Endodermal cell (in vitro differentiated cells): ENCODE measurements at places on chromosomes 11 and 22.

GRCh38 chr22:43239956-43240355 lies 53.0 kb upstream of the TTLL12 start:
- DNase-seq, result no peak

- peak; percentile 97 for DNase-seq
These were observed 23.4 kb downstream of the ARFGAP2 start for GRCh38 chr11:47152953-47153950.

GRCh38 chr11:130816546-130817329 lies 99.5 kb downstream of the SNX19 start:
- DNase-seq, result no peak

DNA sequence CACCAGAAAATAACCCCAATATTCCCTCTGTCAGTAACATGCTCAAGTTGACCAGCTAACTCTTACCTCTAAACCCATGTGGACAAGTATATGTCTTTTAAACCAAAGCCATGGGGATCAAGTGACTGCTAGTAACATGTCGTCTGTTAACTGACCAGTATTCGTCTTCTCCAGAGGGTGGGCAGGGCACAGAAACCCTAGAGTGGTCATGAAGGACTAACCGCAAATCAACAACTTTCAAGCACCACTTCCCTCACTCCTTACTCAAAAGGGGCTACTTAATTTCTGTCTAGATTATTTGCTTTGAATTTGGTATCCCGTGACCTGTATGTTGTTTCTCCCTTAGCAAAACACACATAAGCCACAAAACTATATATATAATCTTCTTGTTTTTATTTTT lies 293.2 kb downstream of the SWAP70 start:
- DNase-seq, result no peak

DNA sequence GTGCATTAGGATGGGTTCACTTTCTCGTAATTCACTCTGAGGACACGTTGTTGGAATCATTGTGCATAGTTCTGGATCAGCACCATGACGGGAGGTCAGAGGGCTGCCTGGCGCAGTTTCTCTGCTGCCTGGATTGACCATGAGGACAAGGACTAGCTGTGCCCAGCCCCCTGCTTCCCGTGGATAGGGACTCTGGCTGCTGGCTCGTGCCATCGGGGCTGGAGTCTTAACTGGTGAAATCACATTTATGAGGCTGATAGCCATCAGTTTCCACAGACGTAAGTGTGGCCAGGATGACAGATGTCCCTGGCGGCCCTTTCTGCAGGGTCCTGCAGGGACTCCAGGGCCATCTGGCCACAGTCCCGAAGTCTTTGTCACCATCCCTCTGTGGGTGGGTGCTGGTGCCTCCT lies 24.1 kb upstream of the GRAMD4 start:
- DNase-seq, result no peak

DNA sequence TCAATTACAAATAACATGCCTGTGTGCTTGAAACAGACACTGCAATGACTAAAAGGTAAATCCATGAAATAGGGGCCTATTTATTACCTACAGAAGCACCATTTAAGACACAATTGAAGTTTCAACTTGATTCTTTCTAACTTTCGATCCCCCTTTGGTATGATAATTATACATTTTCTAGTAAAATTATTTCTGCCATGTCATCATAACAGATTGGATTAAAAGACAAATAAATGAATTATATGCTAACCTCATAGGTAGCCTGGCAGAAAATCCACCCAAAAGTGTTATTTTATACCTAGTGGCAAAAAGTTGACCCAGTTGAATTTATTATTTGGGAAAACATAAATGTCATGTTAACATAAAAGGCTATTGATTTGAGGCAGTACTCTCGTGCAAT lies 241.1 kb downstream of the RAB38 start:
- no peak for DNase-seq

DNA sequence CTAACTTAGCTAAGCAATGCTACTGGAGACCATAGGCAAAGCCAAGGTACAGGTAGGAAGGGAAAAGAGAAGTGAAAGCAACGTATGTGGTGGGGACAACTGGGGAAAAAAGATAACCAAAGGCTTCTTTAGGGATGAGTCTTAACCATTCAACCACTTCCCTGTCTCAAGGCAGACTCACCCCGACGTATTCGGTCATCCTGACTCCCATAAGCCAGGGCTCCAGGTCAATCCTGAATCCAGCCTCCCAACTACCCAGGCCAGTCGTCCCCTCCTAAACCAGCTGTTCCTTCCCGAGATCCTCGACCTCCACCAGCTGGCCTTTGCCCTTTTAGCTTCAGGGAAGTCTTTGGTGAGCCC lies 330 bp downstream of the ACP2 start:
- no peak for DNase-seq

DNA sequence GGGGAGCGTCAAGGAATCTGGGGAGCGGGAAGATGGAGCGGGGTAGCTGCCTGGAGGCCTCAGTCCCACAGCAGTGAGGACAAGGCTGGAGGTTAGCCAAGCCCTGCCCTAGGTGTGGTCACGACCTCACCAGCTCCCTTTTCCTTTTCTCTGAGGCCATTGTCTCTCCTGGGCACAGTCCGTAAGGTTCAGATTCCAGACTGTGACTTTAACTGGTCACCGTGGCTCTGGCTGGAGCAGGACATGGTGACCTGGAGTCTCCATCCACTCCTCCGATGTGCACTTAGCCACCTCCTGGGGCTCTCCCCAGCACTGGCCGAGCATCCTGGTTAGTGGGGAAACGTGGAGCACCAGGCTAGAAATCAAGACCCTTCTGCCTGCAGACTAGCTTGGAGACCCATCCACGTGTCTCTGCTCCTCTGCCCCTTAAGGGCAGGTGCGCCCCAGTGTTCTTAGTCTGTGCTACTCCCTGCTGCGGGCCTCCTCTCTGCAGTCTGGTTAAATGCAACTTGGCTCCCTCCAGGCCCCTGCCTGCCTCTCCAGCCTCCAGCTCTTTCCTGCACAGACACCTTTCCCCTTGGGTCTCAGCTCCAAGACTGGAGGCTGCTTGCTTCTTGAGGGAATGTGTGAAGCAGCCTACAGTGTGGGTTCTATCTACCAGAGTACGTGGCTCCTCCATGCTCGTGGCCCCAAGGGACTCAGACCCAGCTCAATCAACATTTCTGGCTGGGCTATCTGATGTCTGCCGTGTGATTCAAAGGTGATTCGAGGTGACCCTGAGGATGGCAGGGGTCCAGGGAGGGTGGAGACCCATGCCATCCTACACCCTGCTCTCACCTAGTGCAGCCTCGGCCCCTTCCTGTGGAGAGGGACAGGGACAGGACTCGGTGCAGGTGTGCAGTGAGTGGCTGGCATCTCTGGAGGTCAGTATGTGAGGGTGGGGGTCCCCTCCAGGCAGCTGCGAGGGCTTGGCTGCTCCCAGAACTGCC lies 5.2 kb downstream of the SLC25A1 start:
- no peak for DNase-seq

DNA sequence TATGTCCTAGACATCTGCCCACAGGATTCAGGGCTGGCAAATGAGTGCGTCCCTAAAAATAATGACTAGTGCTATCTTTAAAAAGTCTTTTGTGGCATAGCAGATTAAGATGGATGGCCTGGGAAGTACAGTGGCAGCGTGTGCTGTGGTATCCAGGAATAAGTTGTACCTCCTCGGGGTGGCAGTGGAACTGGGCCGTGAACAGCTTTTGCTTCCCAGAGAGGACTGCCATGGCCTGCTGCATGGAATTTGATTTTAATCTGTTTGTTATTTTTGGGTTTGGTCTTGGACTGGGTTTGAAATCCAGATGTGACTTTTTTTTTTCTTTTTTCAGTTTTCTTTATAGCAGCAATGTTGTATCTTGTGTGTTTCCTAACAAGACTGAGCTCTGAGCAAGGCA lies 71.3 kb upstream of the PARVG start:
- no peak for DNase-seq

GRCh38 chr22:20576445-20576816 lies 69.0 kb downstream of the MED15 start:
- no peak for DNase-seq

DNA sequence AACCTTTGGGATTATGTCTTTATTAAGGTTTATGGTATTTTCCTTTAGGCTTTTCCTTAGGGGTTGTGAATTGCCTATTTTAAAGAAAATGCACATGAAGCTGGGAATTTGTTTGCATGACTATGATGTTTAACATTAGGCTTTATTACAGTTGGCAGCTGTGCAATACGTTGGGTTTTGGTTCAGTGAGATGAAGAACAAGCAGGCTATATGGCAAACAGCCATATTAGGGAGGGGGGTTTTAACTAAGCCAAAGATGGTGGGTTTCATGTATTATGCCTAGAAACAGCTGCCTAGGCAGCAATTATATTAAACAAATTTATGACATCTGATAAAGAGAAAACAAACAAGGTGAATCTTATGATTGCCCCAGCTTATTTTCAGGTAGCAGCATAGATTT lies 880.8 kb downstream of the FAM181B start:
- DNase-seq, result no peak

GRCh38 chr11:68583041-68583446 lies 101.3 kb upstream of the GAL start:
- no peak for DNase-seq

- peak; percentile 39 for DNase-seq
These were observed 153.6 kb downstream of the SNX19 start for GRCh38 chr11:130762638-130763037.

- DNase-seq, result peak; percentile 91
These were observed 209.5 kb downstream of the NTM start for GRCh38 chr11:131579932-131580387.

- peak; percentile 34 for DNase-seq
These were observed 25.5 kb upstream of the RFPL3 start for GRCh38 chr22:32331918-32332725.

GRCh38 chr11:126764231-126764630 lies 236.3 kb downstream of the KIRREL3 start:
- no peak for DNase-seq

DNA sequence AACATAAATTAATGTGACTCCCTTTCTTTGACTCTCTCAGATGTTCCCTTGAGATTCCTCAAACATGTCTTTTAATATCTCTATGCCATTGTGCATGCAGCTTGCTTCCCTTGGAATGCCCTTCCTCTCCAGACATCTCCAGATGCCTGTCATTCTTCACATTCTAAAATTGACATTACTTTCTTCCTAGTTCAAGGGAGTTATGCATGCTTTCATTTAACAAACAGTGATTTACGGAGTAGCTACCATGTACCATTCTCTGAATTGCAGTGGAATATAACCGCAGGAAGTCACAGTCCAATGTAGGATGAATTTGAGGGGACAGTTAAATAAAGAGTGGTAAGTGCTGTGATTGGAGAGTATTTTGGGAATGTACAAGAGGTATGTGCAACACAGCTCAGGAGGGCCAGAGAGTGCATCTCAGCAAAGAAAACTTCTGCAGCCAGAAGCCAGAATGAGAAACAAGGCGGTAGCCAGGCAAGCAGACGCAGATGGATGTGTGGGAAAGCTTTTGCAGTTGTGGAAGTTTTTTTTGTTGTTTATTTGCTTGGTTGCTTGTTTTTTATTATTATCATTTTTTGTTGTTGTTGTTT lies 18.7 kb downstream of the MMP10 start:
- no peak for DNase-seq

DNA sequence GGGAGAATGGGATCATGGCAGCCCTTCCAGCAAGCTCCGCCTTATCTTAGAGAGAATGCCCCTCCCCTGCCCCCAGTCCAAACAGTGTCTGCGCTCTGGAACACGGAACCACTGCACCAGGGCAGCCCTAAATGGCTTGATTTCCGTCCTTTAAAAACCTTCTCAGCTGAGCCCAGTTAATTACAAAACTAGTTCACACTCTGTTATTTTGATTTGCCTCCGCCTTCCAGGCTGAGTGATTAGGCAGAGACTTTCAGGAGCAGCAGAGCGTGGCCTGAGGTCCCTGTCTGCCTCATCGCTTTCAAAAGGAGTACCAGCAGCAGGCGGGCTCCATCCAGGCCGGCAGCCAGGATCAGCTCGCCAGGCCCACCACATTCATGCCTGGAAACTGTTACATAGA lies 313.0 kb downstream of the BRD1 start:
- peak; percentile 34 for DNase-seq

DNA sequence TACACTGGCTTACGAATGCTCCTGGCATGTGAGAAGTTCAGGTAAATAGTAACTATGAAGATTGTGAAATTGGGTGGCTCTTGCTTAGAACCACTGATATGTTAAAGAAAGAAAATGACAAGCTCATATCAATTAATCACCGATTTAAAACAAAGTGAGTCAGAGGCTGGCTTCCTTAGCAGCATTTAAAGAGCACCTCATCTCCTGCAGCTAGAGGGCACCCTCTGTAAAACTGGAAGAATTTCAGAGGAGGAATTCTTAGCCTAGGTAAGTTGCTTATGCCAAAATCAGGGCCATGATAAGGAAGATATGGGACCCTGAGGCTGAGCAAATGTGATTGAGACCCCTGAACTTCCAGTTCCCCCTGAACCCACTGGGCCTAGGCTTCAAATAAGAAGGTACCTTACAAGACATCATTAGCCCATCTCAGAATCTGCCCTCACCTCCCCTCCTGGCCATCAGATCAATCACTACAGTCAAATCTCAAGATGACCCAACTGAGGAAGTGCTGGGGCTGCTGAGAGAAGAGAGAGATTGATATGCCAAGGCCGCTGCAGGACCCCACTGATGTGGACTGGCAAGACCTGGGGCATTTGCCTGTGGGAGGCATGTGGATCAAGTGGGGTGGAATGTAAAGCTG lies 8.6 kb upstream of the CD3E start:
- peak; percentile 53 for DNase-seq

DNA sequence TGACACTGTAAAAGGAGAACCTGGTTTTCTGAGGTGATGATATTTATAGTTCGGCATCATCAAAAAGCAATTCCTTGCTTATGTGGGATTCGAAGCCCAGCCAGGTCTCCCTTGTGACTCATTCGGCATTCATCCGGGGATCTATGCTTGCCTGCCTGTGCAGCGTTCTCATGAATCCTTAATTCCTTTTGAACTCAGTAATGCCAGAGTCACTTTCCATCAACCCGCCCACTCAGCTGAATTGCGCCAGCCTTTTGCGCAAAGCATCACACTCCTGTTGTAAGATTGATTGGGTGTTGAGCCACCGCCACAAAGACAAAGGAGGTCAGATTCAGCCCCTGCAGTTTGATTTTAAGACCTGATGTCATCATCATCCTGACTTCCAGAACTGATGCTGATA lies 128.6 kb downstream of the SLC17A6 start:
- no peak for DNase-seq

- DNase-seq, result no peak
These were observed 41.3 kb downstream of the CDKN1C start for GRCh38 chr11:2844116-2844842.

GRCh38 chr22:46054091-46055073 lies 77.4 kb upstream of the WNT7B start:
- peak; percentile 35 for DNase-seq

DNA sequence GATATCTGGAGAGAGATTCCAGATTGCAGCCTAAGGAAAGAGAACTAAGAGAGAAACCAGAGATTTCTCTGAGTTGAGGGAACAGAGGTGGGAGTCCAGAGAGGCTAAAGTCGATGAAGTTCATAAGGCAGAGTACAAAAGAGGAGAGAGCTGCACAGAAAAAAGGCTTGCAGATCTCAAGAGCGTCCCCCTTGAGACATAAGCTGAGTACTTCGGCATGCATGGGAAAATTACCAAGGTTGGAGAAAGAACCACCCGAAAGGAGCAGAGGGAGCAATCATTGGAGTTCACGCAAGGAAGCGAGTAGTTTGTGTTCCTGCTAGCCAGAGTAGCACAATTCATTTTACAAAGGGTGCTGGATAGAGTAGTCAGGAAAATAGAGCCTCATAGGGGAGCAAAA lies 293.5 kb downstream of the TMEM135 start:
- DNase-seq, result no peak
